NCI-H1092 (cell line): ENCODE measurements at places on chromosomes 5 and 9.

GRCh38 chr9:4298255-4299004, 1.4 kb downstream of the GLIS3 start:
- no peak for DNase-seq

DNA sequence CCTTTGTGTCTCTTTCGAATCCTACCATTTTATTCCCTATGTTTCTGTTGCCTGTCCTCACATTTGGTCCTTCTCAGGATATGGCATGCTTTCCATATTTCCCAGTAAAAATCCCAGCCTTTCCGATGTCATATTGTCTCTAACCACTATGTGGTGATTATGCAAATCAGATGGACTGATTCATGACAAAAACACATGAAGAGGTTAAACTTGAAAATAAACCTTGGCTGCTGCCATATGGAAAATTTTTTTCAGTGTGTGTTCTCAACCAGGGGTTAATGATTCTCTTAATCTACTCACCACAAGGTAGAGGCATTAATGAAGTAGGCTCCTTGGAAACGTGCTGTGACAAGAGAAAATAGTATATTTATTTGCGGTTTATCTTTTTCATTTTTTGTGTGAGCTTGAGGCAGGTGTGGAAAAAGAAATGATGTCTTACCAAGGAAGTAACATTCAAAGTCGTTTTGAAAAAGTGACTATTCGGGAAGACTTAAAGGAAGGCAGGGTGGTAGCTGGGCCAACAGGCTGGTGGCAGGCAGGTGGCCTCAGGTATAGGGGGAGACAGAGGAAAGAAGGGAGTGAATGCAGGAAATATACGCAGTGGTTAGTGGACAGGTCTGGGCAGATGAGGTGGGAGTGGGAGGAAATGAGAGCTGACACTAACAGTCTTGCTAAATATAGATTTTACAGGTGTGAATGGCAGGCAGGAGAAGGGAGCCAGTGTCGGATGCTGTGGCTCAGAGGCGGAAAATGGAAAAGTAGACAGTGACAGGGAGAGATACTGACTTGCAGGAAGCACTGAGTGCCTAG, 46.2 kb downstream of the DMRT2 start:
- no peak for DNase-seq

- no peak for DNase-seq
These were observed 277.6 kb downstream of the SMARCA2 start for GRCh38 chr9:2292733-2293132.

DNA sequence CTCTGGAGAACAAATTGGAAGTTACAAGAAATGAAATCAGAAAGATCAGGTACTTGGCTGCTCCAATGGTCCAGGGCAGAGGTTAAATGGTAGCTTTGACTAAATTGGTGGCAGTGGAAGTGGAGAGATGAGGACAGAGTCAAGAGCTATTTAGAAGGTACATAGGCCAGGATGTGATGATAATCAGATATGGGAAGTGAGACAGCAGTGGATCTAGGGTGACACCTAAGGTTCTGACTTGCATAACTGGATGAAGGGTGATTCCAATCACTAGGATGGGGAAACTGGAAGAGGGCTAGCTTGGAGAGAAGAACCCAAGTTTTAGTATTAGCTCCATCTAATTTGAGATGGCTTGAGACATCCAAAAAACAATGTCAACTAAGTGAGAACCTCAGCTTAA, 24.0 kb upstream of the NDUFB6 start:
- no peak for DNase-seq

DNA sequence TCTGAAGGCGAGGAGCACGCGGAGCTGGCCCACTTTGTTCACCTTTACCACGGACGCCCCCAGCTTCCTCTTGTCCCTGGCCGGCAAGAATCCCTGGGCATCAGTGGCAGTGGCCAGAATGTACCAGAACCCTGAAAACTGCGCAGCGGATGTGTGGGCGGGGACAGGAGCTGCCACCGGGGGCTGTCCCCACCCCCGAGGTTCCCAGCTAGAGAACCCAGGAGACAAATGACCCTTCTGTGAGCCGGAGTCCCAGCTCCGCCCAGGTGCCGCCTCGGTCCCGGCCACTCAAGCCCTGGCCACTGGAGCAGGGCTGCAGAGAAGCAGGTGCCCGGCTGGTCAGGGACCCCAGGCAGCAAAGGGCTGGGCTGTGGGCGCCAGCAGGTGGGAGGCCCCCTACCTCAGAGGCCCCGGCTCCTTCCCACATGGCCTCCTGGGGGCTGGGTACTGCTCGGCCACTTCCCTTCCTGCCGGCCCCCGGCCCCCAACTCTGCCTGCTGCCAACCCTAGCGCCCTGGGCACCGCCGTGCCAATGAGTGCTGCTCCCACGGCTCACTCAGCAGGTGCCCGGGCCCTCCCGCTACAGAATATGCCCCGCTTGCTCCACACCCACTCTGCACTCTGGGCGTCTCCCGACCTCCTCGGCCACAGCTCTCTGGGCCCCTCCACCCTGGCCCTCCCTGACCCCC, 713 bp downstream of the LCN10 start:
- no peak for DNase-seq

DNA sequence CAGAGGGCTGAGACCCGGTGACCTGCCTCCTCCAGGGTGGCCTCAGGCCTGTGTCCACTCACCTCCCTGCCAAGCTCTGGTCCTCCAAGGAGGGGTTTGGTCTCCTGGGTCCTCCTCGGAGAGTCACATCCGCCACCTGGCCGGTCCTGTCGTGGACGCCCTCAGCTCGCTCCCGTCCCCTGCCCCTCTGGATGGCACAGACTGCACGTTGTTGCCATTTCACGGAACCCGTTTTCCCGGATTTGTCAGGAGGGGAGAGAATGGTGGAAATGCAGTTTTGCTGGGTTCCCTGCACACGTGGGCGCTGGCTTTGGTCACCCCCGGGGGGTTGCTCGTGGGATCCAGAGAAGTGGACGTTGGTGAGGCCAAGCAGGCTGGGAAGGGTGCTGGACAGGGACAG, 62.7 kb downstream of the RXRA start:
- DNase-seq: no peak

GRCh38 chr9:75111019-75111622, 22.8 kb downstream of the OSTF1 start:
- DNase-seq: no peak

DNA sequence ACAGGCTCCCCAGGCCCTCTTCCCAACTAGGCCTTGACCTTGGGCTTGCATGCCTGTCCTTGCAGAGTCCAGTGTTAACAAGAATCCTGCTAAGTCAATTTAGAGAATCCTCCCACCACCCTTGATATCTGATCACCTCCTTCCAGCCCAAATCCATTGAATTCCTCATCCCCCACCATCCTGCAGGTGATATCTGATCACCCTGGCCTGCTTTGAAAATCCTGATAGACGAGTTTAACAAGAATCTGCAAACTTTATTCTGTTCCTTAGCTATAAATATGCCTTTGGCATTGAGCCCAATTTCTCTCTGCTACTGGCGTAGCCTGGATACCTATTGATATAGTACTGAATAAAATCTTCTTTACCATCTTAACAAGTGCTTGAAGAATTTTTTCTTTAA, 125.5 kb downstream of the DIRAS2 start:
- DNase-seq: no peak

DNA sequence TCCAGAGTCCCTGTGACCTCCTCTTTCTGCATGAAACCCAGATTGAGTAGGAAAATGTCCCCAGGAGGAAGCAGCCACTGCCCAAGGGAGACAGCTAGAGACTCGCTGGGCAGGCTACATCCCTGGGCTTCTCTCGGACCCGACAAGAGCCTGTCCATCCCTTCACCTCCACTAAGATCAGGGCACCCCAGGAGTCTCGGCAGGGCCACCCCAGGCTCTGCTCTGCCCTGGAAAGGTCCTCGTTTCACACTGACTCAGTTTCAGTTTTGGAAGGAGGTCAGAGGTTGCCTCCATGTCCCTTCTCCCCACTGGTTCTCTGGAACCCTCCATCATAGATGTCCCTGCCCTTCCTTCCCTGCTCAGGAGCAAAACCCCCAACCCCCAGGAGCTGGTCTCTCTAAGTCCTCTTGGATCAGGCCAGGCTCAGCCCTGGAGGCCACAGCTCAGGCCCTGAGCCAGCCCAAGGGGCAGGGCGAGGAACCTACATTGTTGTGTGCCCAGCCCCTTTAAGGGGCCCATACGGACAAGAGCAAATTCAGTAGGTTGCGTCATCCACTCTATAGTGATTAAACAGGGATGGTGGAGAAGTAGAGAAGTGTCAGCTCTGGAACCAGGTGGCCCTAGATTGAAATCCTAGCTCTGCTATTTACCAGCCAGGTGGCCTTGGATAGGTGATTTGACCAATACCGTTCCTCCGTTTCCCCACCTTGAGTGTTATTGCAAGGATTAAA, 37.4 kb downstream of the C9orf50 start:
- no peak for DNase-seq

DNA sequence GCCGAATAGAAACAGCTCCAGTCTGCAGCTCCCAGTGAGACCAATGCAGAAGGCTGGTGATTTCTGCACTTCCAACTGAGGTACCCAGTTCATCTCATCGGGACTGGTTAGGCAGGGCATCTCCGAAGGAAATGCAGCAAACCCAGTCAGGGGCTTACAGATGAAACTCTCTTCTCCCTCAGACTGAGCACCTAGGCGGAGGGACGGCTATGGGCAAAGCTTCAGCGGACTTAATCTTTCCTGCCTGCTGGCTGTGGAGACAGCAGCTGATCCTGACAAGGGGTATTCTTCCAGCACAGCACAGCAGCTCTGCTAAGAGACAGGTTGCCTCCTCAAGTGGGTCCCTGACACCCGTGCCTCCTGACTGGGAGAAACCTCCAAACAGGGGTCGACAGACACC, 330.9 kb downstream of the DNAH5 start:
- DNase-seq: no peak

DNA sequence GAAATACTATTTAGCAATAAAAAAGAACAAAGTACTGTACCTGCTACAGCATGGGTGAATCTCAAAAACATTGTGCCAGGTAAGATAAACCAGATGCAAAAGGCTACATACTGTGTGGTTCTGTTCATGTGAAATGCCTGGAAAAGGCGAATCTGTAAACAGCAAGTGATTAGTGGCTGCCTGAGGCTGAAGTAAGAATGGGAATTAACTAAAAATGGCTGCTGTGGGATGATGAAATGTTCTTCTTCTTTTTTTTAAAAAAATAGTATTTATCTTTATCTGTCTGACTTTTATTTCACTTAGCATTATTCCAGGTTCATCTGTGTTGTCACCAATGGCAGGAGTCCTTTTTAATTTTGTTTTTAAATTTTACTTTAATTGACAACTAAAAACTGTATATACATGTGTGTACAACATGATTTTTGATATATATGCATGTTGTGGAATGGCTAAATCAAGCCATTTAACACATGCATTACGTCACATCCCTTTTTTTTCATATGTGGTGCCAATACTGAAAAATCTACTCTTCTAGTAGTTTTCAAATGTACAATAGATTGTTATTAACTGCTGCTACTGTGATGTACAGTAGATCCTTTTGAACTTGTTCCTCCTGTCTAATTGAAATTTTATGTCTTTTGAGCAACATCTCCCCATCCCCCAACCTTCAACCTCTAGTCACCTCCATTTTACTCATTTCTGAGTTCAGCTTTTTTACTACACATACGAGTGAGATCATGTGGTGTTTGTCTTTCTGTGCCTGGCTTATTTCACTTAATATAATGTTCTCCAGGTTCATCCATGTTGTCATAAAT, 62.9 kb upstream of the TNFAIP8 start:
- no peak for DNase-seq

DNA sequence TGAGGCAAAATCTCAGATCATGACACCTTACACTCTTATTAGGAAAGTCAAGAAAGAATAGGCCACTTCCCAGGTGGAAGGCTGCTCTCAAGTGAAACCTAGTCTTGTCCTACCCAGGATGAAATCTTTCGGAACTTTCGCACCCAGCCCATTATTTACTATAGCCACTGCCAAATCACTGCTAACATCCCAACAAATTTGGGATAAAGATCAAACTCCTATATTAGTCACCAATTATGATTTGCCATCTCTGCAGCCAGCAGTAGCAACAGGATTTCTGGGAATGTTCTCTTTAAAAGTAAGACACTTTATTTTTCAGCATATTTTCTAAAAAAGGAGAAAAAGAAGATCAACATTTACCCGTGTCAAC, 224.6 kb downstream of the GAS1 start:
- no peak for DNase-seq

DNA sequence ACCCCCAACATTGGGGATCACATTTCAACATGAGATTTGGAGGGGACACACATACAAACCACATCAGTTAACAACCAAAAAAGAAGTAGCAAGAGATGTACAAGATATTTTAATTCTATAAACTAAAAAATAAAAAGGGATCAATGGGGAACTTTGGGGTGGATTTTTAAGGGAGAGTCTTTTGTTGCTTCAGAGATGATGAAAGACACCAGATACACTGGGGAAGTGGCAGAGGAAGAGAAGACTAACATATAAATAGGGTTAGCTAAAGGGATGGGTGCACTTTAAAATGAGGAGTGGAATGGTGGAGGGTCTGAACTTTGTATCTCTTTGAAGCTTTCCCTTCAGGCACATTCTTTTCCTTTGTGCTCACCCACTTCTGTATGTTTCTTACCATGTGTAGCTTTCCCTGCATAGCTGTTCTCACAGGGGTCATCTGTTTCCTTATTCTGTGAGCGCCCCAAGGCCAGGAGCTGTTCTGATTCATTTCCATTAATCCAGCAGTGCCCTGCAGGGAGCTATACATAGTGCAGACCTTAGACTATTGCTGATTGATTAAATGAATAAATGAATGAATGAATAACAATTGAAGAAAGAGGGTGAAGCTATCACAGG, 531.6 kb upstream of the KLF4 start:
- DNase-seq: no peak

DNA sequence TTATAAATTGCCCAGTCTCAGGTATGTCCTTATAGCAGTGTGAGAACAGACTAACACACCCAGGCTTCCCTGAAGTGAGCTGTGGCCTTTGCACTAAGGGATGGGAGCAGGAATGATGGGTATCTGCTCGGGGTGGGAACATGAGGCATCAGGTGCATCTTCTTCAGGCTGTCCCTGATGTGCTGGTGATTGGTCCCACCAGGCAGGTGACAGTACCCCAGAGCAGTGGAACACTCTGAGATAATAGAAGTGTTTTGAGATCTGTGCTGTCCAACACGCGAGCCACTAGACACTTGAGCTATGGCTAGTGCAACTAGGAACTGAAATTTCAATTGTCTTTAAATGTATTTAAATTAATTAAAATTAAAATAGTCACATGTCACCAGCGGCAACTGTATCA, 12.8 kb upstream of the MED10 start:
- DNase-seq: no peak

GRCh38 chr9:115925424-115925823, 228.2 kb upstream of the PAPPA start:
- no peak for DNase-seq

DNA sequence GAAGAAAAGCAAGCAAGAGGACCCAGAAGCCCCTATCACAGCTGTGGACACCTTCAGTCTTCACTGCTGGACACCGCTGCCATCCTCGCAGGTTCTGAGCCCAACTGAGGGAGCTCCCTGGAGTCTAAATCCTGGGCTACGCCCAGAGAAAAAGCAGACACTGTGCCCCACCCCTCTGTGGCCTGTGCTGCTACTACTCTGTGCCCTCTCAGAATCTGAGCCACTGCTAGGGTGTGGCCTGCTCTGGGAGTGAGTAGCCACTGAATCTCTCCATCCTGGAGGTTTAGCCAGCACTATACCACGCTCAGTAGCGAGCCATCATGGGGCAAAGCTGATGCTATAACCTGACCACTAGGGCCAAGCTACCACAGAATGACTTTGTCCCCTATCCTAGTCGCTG, 338.2 kb downstream of the NPR3 start:
- DNase-seq: no peak

GRCh38 chr5:93622240-93622885, 39.3 kb downstream of the NR2F1 start:
- DNase-seq: peak; percentile 33

- DNase-seq: no peak
These were observed 464.7 kb downstream of the ZSWIM6 start for GRCh38 chr5:61796773-61797172.
